ENCODE measurements at places on chromosomes 12 and 14.

- DNase-seq, result no peak
Observed at GRCh38 chr14:87443787-87444186, 549.2 kb downstream of the GALC start.

DNA sequence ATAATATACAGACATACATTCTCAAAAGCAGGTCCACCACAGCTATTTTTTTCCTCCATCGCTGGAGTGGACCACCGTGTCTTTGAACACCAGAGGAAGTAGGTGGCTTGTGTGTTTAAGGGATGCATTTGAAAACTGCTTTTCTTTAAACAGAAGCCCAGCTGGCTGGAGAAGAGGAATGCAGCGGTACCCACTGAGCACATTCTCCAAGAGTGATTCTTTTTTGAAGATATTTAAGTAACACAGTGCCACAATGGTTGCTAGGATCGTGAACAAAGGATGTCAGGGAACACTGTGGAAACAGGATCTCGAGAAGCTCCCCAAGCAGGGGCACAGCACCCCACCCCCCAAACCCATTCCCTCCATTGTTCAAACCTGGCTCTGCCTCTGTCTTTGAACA lies 286.6 kb upstream of the PWP1 start:
- no peak for DNase-seq

DNA sequence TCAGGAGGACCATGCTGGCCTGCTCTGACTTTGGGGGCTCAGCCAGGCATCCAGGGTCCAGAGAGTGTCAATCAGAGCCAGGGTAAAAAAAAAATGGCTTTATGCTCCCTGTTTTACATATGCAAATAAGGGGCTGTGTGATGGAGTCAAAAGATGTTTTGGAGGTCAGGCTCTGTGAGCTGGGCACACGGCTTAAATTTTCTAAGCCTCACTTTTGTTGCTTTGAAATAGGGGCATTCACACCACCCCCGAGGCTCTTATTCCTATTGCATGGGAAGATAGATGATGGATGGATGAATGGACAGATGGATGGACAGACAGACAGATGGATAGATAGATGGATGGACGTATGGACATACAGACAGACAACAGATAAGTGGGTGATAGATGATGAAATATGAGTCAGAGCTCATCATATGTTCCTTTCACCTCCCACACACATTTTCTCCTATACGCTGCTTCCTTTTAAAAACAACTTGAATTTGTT lies 42.7 kb downstream of the RIN3 start:
- DNase-seq, result no peak

DNA sequence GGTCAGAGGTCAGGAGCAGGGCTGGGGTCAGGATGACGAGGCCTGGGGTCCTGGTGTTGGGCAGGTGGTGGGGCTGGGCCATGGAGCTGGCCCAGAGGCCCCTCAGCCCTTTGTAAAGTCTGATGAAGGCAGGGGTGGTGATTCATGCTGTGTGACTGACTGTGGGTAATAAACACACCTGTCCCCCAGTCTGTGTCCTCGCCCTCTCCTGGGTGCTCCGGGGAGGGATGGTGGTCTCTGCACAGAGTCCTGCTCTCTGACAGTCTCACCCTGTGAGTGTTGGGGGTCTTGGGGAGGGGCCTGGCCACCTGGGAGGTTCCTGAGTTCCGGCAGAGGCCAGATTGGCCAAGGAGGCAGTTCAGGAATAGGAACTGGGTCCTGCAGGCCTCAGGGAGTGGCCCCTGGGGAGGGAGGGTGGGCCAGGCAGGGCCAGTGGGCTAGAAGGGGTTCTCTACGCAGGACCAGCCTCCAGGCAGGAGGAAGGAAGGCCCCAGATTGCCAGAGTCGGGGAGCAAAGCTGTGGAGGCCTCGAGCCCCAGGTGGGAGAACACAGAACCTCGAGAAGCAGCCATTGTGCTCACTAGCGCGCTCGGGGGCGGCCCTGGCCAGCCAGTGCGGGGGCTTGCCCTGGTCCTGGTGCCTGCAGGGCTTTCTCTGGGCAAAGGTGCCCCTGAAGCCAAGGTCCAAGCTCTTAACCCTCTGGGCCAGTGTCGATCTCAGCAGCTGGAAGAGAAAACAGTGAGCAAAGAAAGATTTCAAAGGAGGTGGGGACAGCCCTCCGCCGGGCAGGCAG lies 14.4 kb downstream of the ACADS start:
- no peak for DNase-seq

DNA sequence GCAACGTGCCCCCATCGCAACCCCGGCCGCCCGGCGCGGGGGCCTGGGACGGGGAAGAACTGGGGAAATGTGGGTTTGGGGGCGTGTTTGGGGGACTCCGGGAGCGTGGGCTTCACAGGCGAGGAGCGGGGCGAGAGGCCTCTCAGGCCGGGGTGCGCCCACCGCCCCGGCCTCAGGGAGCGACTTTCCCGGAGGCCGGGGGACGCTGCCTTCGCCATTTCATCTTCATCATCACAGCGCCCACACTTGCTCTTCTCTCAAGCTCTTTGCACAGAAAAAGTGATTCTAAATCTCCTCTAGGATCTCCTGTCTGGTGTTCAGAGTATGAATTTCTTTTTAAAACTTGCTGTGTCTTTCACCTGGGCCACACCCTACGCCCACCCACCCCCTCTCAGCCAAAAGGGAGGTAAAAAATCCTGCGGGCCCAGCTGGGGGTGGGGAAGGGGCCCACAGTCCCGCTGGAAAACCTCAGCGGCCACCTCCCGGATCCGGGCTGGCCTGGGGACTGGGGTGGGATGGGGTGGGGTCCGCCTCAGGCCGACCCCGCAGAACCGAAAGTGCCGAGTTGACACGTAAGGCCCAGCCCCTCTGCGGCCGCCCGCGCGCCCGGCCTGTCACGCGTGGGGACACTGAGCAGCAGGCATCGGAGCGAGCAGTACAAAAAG lies 7.4 kb downstream of the CDKN1B start:
- DNase-seq, result no peak

DNA sequence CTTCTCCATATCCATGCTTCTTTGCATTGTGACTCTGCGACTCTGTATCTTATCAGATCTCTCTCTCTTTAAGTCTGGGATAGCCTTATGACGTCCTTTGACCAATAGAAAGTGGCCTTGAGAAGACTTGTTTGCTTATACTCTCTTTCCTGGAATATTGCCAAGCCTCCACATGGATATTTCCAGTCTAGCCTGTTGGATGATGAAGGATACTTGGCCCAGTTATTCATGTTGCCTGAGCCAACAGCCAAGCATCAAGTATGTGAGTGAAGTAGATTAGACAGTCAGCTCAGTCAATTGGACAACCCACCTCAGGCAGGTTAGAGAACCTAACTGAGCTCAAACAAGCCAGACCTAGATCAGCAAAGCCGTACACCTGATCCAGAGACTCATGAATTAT lies 864.2 kb upstream of the MGAT4C start:
- DNase-seq, result no peak

DNA sequence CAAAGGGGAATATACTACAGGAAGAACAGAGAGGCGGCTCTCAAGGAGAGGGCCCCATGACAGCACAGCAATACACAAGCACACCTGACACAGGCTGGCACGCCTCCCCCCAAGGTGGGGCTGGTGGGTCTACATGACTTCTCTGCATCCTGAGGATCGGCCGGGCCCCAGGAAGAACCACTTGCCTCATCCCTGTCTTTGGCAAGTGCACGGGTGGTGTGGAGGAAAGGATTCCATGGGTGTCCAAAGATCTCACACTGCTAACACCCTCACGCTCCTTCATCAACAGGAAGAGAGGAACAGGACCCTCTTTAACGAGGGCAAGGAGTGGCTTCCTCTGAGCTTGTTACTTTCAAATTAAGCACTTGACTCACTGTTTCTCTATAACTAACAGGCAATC lies 7.3 kb downstream of the VAMP1 start:
- DNase-seq, result no peak

- DNase-seq, result no peak
Observed at GRCh38 chr12:71556875-71557274, 106.8 kb downstream of the ZFC3H1 start.

DNA sequence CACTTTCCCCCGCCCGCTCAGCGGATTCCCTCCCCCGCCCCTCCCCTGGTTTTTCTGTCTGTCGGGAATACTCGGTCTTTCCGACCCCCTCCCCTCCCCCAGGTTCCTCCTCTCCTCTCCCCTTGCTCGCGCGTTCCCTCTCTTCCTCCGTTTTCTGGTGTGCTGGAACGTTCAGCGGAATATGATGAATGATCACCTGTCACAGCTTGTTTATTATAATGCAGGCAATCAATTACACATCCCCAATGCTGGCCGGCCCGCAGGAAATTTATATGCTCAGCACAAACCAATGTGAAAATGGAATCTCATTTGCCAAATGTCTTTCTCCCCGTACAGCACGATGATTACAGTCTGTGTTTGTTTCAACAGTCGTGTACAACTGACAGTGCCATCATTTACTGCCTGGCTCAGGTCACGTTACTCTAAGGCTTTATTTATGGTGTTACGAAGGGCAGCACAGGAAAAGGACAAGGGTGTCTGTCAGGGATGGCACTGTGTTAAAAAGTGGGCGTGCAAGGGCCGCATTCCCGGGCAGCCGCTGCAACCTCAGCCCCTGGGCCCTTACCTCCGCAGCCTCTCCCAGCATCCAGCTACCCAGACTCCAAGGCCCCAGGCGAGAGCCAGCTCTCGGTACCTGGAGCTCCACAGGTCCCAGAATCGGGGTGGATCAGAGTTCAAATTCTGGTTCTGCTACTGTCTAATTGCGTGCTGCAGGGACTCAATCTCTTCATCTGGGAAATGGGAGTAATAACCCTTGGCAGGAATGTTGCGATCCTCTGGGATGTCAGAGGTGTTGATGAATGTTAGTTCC lies 24.7 kb upstream of the MAP1LC3B2 start:
- DNase-seq, result no peak

- DNase-seq, result no peak
Observed at GRCh38 chr12:15851919-15852318, 30.3 kb upstream of the STRAP start.

DNA sequence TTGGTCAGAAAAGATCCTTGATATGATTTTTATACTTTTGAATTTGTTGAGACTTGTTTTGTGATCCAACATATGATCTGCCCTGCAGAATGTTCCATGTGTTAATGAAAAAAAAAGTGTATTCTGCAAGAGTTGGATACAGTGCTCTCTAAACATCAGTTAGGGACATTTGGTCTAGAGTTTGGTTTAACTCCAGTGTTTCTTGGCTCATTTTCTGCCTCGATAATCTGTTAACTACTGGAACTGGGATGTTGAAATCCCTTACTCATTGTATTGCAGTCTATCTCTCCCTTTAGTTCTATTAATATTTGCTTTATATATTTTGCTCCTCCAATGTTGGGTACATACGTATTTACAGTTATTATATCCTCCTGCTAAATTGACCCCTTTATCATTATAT lies 18.3 kb upstream of the TXNRD1 start:
- no peak for DNase-seq

DNA sequence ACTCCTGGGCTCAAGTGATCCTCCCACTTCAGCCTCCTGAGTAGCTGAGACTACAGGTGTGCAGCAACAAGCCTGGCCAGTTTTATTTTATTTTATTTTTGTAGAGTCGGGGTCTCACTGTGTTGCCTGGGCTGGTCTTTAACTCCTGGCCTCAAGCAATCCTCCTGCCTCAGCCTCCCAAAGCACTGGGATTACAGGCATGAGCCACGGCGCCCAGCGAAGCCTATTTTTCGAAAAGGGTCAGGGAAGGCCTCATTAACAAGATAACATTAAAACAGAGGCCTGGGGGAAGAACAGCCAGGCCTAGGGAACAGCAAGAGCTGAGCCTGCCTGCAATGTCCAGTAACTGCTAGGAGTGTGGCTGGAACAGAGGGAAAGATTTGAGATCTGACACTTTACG lies 36.1 kb upstream of the VRK1 start:
- DNase-seq, result no peak
